RPMI8226 (cell line): ENCODE measurements at places on chromosomes 3 and 15.

DNA sequence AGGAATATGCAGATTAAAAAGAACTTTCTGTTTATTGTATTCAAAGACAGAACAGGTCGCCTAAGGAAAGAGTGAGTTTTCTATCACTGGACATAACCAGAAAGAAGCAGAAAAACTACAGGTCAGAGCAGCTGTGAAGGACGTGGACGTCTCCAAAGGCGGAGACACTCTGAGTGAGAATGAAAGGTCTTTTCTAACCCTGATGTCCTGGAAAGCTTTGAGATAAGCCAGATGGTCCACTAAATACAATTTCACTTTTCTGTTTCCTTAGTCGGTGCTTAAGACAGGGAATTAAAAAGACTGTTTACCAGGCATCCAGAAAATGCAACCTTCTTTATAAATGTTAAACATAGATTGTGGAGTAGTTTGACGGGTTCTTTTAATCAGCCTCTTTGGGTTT lies 360.4 kb downstream of the FGF12 start:
- DNase-seq = no peak

- peak; percentile 44 for DNase-seq
Observed at GRCh38 chr15:40914486-40914885, 14.7 kb upstream of the DLL4 start.

GRCh38 chr3:44132061-44132460 lies 109.6 kb upstream of the TOPAZ1 start:
- DNase-seq = no peak

- peak; percentile 38 for DNase-seq
Observed at GRCh38 chr15:89462198-89462912, 34.0 kb downstream of the RHCG start.

- no peak for DNase-seq
Observed at GRCh38 chr3:48426944-48427629, 2.8 kb downstream of the PLXNB1 start.

GRCh38 chr3:17629400-17629799 lies 113.0 kb downstream of the TBC1D5 start:
- DNase-seq = no peak

- DNase-seq = no peak
Observed at GRCh38 chr3:143859465-143860203, 11.4 kb upstream of the SLC9A9 start.

- no peak for DNase-seq
Observed at GRCh38 chr3:31092748-31093589, 198.5 kb upstream of the GADL1 start.

DNA sequence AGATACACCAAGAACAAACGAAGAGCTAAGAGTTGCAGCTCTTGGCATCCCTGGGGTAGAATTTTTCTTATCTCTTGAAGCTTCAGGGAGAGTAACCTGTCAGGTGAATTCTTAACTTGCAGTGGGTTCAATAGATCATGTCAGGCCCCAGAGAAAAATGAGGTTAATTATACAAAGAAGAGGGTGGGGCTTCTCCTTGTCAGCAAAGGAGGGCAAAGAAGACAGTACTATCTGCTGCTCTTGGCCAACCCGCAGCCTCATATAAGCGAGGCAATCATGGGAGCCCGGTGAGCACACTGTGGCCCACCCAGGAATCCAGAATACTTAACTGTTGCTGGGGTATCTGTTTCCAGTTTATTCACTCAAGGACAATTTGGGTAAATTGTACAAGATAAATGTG lies 110.2 kb downstream of the SEMA5B start:
- no peak for DNase-seq

GRCh38 chr3:70757658-70758057 lies 445.2 kb upstream of the MDFIC2 start:
- DNase-seq = no peak

GRCh38 chr3:42905740-42906069 lies 237 bp upstream of the ZNF662 start:
- DNase-seq = no peak

DNA sequence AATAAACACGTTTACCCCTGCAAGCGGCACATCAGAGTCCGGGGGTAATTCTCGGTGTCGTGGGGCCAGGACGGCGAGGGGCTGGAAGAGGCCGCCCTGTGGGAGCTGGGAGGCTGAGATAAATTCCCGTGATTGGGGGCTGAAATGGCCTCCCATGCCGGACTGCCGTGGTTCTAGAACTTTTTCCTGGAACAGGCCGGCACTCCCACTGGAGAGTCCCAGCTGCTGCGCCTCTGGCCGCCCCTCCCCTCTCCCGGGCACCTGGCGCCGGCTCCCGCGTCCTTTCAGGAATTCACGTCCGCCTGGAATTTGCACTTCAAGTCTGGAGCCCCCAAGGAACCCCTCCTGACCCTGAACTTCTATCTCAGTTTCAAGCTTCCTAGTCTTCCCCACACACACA lies 10.8 kb upstream of the LRRC2 start:
- DNase-seq = no peak

DNA sequence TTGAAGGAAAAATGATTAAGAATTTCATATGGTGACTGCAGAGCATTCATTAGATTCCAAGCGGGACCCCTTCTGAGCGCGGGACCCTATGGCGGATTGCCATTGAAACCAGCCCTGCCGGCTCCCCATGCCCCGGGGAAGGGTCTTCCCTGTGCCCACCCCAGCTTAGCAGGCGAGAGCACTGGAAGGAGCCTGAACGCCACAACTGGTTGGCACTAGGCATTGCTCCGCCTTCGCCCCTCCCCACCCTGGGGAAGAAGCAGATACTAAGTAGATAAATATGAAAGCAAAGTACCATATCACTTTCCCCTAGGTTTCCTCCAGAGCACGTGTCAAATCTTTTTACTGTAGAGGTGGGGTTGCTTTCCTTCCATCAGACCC lies 70.7 kb downstream of the CYP19A1 start:
- peak; percentile 38 for DNase-seq

DNA sequence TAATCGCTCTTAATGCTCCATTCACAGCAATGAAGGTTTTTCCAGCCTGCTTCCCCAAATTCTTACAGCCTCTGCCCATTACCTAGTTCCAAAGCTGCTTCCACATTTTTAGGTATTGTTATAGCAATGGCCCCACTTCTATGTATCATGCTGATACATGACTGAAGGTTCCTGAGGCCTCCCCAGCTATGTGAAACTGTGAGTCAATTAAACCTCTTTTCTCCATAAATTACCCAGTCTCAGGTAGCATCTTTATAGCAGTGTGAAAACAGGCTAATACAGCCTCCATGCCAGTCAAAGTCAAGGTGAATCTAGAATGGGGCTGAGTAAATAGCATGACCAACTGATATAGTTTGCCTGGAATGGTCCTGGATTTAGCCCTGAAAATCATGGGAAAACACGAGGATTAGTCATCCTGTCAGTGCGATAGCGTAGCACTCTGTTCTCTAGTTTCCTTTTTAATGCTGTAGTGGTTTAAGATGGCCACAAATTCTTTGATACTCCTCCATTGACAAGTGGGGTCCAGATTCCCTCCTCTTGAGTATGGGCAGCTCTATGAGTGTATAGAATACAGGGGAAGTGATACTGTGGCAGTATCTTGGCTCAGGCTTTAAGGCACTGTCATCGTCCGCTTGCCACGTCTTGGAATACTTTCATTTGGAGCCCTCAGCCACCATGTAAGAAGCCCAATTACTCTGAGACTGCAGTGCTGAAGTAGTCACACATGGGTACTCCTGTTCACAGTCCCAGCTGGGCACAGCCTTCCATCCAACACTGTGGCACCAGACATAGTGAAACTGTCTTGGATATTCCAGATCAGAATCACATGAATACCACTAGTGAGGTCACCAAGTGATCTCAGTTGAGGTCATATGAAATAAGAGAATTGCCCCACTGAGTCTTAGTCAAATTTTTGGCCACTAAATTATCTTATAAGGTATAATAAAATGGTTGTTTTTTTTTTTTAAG lies 94.0 kb upstream of the PLCL2 start:
- no peak for DNase-seq

- DNase-seq = no peak
Observed at GRCh38 chr3:151557068-151557840, 96.4 kb upstream of the IGSF10 start.

GRCh38 chr3:50503504-50504342 lies at the start of gene CACNA2D2:
Gene CACNA2D2 (minus strand): TSS chr3:50503634. CDS start chr3:50503423, 211 bp downstream.
- DNase-seq = peak; percentile 56

DNA sequence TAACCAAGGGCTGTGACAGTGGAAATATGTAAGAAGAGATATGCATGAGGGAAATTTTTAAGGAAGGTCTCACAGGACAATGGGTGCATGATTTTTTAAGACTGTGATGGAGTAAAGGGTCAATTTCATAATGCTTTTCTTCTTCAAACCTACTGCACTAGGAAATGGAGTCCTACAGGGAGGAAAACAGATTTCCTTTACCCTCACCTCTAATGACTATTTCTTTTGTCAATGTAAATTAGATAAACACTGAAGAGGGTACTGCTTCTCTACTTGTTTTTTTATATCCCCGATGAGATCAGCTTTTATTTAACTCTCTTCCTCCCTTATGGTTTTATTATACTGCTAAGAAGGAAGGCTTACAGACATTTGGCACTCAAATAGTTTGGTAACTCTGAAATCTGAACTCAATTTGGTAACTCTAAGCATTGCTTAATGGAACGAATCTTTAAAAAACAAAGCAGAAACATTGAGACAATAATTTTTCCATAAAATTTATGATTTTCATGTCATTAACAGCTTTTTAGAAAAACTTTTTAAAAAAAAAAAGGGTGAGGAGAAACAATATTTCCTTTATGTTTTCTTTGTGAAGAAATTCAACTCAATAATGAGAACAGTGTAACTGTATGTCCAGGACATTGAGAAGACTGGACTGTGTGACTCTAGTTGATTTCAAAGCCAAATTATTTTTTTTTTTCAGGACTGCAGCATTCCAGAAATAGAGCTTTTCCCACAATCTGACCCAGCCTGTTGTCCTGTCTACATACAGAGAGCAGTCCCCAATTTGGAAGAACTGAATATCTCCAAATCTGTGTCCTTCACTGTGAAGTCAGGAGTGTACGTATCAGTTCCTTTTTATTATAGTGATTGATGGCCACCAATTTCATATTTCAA lies 64.4 kb downstream of the CRYBG3 start:
- DNase-seq = no peak

DNA sequence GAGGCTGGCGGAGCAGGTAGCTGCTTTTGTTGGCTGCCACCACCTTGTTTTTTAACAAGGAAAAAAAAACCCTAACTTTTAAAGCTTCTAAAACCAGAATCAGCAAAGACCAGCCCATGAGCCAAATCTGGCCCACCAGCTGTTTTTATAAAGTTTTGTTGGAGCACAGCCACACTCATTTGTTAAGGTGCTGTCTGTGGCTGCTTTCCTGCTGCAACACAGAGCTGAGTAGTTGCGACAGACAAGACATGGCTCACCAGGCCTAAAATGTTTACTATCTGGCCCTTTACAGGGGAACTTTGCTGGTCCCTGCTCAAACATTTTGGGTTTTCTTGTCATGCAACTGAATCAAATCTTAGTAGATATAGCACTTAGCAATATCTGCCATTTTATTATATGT lies 18.9 kb downstream of the EFCAB12 start:
- DNase-seq = no peak

DNA sequence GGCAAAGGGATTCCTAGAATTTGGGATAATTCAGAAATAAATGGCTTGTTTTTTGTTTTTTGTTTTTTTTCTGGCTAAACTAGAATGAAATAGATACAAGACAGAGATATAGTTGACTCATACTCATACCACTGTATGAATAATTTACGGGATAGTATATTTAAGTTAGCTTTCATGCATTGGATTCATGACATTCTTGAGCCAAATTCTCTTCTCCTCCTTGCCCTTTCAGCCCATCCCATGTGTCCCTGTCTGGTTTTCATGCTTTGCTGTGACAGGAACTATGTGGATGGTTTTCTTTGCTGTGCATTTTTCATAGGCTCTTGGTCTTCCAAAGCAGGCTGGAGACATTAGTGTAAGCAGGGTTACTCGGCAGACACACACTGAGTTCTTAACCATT lies 66.6 kb upstream of the UMPS start:
- DNase-seq = no peak

DNA sequence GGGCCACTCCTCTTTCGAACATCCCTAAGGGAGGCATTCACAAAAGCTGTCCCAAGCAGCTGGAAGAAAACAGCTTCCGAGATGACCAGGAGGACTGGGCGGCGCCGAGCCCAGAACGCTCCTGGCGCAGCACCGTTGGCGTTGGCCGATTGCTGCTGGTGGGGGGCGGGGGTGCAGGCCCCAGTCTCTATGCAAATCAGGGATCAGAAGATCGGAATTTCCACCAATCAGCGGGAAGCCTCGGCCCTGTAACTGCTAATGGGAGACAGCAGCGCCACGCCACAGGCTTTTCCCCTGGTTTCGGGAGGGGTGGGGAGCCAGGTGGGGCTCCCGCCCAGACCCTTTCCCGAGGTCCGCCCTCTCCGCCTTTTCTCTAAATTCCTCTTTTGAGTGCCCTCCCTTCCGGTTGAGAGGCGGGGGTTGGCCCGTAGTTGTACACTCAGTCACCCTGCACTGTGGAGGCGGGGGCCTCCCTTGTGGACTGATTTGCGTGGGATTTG lies 27.0 kb downstream of the HMCES start:
- peak; percentile 90 for DNase-seq

DNA sequence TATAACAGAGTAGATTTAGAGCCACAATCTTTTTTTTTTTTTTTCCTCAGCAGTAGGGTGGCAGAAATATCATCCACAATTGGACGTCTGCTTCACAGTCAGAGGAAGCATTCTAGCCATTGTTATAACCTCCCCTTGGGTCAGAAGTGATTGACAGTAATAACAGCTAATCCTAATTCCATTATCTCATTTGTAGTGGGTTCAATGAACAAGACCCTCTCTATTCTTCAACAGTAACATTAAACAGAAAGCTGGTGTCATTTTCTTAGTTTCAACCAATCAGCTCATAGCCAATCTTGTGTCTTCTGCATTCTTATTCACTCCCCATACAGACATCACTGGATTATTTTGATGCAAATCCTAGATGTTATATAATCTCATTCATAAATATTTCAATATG lies 44.6 kb downstream of the QTRT2 start:
- no peak for DNase-seq

GRCh38 chr15:94164202-94164807 lies 67.1 kb upstream of the MCTP2 start:
- peak; percentile 63 for DNase-seq

DNA sequence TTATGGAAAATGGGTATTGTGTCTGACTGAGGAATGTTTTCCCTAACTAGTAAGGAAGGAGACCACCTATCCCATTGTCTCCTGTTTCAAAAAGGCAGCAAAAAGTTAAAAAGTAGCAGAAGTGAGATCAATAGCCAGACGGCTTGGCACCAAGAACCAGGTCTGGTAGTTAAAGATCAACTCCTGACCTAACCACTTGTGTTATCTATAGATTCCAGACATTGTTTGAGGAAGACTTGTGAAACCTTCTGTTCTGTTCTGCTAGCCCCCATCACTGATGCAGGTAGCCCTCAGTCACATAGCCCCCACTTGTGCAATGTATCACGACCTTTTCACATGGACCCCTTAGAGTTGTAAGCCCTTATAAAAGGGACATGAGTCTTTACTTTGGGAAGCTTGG lies 46.3 kb upstream of the C2CD4B start:
- no peak for DNase-seq

- DNase-seq = no peak
Observed at GRCh38 chr3:174583396-174583795, 275.7 kb upstream of the NAALADL2 start.

- DNase-seq = no peak
Observed at GRCh38 chr15:41848631-41849030, 10.0 kb downstream of the PLA2G4B start.
